T-helper 1 cell (primary cell): ENCODE measurements at places on chromosomes 3 and 15.

- DNase-seq: no peak
These were observed 69.7 kb downstream of the SCN5A start for GRCh38 chr3:38579551-38580449.

DNA sequence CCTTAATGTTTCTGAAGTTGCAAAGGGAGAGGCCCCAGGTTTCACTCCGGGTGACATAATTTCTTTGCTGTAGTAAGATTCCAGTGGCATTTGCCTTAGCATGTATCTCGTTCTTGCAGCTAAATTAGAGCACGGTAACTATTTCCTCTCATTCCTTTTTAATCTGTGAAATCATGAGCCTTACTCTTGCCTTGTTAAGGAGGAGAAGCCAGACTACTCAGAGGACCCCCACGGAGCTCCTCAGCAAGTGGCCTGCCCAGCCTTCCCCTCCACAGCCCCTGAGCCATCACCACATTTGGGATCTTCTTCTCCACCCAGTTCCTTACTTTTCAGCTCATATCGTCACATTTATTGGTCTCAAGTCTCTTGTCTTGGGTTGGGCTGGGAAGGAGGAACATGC lies 54.2 kb downstream of the ABHD2 start:
- no peak for DNase-seq

- no peak for DNase-seq
These were observed 43.9 kb downstream of the MRPL46 start for GRCh38 chr15:88423331-88423730.

DNA sequence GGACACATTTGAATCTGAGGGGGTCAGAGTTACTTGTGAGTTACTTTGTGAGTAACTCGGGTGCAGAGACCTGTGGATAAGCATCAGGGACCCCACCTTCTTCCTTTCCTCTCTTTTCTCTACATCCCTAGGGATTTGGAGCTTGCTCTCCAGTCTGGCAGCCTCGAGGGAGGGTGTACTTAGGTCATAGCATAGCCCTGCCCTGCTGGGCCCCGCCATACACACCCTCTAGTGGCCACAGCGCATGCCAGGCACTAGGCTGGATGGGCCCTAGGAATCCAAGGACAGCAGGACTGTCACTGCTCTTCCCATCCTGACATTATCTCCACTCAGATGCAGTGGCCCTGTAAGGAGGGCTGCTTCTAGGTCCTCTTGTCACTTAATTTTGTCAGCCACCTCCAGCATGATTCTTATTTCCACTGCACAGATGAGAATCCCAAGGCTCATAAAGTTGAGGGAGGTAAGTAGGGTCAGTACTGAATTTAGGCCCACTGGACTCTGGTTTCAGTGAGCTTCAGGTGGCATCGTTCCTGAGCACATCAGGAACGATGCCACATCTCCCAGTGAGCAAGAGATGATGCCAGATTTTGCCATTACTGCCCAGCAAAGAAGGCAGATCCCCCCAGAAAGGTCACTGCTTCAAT lies 3.6 kb upstream of the SMAD6 start:
- no peak for DNase-seq

DNA sequence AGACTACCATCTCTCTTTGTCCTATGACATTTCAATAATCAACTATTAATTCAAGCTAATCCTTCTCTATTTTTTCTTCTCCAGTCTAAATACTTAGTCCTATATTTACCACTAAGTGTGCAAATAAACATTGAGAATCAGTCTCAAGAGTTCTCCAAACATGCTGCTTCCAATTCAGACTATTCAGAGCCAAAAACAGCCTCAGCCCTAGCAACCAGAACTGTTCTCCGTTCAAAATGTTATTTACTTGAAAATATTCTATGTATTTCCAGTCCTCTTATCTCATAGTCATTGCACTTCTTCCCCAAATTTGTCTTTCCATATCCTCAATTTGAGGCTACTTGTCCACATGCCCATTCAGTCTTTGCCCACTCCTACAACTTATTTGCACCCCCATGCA lies 805.5 kb downstream of the IGSF11 start:
- no peak for DNase-seq

DNA sequence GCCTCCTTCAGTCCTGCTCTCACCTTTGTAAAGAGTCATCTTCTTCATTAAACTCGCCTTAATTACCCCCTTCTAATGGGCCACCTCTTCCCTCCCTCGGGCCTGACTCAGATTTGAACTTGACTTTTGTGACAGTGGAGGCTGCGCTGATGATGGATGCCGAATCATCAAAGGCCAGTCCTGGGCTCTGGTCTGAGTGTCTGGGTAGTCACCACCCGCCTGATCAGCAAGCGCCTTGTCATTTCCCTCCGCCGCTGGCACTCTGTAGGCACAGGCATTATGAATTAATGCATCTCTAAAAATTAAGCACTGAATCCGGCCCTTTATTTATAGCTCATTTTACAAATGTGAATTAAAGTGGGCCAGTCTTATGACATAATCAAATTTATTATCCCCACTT lies 116.7 kb upstream of the PROK2 start:
- no peak for DNase-seq
